SIG-M5 (cell line): ENCODE measurements at places on chromosomes 7 and 10.

DNA sequence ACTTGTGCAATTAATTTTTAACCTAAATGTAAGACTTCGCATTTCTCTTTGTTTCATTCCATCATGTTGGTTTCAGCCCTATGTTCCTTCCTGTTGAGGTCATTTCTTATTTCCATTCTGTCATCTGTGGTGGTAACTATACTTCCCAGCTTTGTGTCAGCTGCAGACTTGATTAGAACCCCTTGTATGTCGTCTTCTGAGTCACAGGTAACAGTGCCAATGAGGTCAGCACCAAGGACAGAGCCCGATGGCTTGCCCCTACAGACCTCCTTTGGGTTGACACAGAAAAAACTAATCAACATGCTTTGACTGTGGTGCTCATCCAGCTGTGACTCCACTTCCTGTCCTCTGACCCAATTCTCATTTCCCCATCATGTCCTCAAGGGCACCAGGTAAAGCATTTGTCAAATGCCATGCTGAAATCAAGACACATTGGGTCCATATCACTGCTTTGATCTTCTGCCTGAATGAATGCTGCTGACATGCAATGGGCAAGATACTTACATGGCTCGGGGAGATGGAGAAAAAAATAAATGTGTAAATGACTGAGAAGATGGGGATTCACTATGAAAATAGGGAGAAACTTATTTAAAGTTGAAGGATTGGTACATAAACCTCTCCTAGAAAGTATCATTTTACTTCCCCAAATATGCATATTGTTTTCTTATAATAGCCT, 25.6 kb upstream of the CRTAC1 start:
- no peak for DNase-seq

- no peak for DNase-seq
Observed at GRCh38 chr7:103937680-103938079, 51.8 kb downstream of the RELN start.

DNA sequence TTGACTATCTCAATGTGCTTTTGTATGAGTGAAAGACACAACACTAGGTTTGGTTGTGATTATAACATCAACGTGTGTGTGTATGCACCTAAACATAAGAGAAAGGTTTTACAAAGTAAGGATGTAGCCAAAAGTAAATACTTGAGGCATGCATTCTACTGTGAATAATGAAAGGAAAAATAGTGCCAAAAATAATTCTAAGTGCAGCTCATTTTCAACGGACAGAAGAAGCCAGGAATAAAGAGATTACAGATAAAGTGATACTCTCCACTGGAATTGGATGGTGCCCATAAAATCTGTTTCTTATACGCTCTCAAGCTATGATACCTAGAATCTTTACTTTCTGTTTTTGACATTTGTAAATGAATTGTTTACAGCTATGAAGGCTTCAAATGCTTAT, 135.0 kb upstream of the TMEM72 start:
- DNase-seq = no peak

GRCh38 chr10:44960088-44960460, 472 bp downstream of the RASSF4 start:
- no peak for DNase-seq

DNA sequence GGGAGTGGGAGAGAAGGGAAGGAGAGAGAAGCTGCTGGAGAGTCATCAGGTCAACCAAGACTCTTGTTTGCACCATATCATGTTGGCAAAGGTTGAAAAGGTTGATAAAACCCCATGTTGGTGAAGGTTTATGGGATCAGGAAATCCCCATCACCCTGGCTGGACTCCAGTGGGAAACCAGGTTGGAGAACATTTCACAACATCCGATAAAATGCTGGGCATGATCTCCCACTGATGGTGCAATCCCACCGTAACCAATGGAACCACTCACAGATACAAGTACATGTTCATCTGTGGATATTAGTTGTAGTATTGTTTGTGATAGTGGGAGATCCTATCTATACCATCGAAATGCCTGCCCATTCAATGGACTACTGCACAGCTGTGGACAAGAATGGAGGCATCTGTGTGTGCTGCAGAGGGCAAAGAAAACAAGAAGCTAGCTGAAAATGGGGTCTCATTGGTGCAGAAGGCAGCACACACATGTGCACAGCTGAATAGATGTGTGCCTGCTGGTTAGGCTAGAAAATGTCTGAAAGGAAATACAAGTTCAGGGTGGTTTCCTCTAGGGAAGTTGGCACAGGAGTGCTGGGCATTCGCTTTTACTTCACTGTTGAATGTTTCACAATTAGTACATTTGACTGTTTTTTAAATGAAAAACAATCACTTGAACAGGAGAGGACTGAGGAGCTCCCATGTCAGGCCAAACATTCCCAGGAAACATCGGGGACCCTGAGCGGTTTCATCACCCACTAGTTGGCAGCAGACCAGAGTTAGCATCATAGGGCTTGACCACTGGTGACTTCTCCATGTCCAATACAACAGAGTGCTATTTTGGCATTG, 80.4 kb upstream of the MGMT start:
- DNase-seq = no peak

DNA sequence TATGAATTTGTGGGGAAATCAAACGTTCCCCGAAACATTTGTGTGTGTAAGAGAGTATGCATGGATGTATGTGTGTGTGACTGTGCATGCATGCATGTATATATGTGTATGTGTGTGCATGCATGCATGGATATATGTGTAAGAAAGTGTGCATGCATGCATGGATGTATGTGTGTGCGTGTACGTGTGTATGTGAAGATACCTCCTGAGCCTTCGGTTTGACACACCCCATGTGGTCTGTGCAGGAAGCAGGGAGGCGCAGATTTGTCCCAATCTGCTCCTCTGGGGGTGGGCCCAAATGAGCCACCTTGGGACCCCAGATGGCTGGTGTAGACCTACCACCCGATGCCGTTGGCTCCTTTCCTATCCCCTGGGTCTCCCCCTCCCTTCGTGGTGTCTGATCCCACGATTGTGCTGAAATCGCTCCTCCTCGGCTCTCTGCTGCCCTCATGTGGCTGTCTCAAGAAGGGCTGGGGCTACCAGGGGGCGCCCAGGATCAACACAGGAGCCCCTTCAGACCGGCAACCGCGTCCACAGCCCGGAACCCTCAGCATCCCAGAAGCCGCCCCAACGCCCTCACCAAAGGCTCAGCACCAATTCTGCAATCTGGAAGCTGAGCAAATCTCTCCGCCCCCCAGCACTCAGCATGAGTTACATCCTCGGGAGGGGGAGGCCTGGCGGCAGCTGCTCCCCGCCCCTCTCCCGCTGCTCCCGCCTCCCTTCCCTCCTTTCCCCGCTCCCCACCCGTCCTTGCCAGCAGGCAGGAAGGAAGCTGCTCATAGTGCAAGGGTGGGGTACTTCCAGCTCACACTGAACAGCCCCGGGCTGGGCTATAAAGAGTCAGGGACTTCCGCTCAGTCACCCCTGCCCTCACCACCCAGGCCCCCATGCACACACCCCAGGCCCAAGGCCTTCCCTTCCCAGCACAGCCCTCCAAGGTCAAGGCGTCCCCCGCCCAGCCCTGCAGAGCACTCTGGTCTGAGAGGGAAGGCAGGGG, 2.3 kb upstream of the NOS3 start:
- no peak for DNase-seq
